Cortex of kidney (tissue), 1 donor: ENCODE measurements at places on chromosomes 11 and 22.

- DNase-seq, result no peak
Measured at GRCh38 chr11:32821917-32822560, 7.7 kb upstream of the PRRG4 start.

DNA sequence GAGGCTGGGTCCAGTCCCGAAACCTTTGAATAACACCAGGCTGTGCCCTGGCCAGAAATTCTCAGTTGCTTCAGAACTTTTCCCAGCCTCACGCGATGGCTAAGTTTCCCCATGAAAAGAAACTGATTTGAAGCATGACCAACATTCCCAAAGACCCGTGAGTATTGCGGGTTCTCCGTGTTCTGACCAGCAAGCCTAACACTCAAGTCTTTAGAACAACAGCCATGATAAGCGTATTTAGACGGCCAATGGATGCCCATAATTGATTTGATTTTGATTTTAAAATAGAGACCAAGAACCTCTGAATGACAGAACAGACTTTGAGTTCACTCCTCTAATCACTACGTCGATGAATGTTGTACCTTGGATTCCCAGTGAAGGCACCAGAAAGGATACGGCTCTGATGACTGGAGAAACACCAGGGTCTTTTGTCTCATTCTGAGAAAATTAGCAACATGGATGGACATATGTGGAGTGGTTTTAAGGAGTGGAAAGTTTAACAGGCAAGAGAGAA is 43.9 kb downstream of the ZNF280B start:
- no peak for DNase-seq

DNA sequence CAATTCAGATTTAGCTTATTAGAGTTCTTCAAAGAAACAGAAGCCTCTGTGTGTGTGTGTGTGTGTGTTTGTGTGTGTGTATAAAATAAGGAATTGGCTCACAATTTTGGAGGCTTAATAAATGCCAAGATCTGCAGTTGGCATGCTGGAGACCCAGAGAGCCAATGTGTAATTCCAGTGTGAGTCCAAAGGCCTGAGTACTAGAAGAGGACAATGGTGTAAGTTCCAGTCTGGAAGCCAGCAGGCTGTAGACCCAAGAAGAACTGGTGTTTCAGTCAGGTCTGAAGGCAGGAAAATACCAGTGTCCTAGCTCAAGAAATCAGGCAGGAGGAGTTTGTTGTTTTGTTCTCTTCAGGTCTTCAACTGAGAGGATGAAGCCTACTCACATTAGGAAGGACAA is 20.0 kb downstream of the TMEM135 start:
- DNase-seq, result no peak

DNA sequence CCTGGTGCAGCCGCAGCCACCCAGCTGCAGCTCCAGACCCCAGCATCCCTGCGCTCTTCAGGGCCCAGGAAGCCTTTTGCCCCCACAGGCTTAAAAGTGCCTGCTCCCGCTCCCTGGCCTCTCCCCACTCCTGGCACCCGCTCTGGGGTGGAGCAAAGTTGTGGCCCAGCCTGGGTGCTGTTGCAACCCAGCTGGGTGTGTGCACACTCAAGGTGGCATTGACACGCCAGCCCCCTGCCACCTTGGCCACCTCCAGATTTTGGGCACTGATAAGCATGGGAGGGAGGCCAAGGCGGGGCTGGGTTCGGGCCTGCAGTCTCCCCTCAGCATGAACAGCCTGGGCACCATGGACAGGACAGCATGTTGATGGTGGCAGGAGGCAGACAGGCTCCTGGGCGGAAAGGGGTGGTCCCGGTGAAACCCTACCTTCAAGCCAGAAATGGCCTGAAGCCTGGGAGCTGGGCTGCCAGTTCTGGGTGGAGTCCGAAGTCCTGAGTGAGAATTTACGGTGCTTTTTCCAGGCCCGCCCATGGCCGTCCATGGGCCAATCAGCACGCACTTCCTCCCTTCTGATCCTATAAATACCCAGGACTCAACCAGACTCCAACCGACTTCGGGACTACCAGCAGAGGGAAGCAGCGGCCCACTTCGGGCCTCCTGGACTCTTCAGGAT is 23.6 kb upstream of the RNASEH2C start:
- no peak for DNase-seq

DNA sequence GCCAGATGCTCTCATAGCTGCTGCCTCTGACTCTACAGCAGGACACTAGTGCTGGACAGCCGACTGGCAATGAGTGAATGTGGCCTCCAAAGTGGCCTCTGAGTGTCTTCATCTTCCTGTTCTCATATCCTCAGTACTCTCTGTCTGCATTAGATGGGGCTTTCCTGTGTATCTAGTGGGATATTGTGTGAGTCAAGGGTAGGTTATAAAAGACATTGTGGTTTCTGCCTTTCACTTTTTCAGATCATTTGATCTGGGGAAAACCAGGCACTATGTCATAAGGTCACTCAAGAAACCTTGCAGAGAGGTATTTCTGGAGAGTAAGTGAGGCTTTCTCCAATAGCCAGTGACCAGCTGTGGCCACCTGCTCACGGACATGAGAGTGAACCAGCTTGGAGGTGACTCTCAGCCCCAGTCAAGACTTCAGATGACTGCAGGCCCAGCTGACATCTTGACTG is 333.6 kb upstream of the NCAM1 start:
- no peak for DNase-seq
